ENCODE measurements at places on chromosomes 7 and 10.

GRCh38 chr10:27614776-27615175 is 110.7 kb downstream of the RAB18 start:
- DNase-seq, result no peak

DNA sequence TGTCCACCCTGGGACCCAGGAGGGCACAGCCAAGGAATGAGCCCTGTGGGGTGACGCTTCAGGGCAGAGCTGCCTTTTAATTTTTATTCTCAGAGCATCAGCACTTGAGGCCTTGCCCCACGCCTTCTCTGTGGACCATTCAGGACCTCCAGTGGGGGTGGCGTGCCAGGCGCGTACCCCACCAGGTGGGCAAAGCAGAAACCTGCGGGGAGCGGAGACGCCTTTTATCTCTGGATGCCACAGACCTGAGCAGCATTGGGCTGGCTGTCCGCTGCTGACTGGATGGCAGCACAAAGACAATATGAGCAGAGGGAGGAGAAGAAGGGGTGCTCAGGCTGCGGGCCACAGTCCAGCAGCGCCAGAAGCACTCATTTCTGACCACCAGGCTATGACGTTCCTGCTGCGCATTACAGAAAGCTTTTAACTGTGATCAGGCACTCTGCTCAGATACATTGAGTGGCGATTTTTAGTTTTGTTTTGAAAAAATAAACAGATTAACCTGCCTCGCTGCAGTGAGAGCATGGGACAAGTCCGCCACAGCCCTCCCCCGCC is 90.4 kb upstream of the ANLN start:
- no peak for DNase-seq

- no peak for DNase-seq
Measured at GRCh38 chr7:51593628-51594027, 277.0 kb upstream of the COBL start.

- no peak for DNase-seq
Measured at GRCh38 chr10:88091490-88092061, 228.2 kb downstream of the PTEN start.

DNA sequence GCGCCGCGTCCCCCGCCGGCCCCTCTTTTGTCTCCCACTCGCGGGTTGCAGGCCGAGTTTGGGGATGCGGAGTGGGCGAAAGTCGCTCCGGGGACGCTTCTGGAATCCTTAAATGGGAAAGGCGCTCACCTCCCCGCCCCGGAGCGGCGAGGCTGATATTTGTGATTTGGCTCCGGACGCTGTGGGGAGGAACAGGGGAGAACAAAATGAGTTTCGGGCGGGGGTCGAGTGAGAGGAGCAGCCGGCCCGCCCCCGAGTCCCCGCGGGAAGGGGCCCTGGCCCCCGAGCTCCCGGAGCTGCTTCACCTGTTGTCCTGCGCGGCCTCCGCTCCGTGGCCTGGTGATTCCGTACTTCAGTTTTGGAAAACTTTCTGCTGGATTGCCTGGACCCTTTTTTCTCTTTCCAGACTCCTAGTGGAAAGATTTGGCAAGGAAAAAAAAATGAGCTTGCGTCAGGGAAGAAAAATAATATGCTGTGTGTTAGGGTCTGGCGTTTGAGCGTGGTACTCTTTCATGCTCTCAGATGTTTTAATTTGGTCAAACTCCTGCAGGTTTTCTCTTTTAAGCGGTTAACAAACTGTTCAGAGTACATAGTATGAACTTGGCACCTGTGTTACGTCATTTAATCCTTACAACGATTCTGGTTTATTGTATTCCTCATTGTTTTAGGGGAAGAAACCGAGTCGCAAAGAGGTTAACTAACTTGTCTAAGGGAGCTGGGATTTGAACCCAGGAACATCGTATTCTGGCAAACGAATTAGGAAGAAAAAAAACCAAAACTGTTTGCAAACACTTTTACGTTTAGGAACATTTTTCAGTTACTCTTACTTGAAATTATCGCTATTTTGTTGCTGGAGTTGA is 924 bp downstream of the BMPR1A start:
- no peak for DNase-seq

DNA sequence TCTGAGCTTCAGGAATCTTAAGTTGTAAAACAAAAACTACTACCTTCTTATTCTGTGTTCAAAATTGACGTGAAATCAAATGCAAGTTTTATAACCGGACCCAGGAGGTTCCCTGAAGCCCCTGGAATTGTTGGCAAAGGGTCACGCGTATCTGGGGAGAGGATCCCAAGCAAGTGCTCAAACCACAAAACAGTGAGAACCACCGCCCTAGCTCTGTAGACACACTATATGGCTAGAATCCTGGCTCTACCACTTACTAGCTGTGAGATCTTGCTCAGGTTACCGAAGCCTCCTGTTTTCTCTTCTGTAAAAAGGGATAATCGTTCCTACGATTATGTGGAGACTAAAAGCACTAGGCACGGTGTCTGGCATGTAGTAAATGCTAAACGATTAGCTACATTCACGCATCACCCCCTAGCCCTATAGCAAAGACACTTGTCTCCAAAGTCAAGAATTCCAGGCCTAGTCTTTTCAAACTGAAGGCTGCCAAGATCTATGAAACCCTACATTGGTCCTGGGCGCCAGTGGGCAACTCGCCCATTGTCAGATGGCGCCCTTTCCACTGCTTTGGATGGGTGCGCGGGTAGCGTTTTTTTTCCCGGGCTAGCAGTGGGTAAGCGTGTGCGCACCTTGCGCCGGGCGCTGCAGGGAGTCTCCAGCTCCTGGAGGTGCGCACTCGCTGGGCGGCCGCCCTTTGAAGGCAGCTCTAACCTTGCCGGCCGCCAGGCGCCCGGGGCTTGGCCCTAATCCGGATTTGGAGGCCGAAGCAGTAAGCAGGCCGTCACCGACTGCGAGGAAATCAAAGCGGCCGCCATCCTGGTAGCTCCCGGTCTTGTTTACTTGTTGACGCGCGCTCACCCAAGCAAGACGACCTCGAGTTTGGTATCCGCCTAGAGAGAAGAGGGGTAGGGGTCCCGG is 11.6 kb upstream of the NKX2-3 start:
- no peak for DNase-seq

DNA sequence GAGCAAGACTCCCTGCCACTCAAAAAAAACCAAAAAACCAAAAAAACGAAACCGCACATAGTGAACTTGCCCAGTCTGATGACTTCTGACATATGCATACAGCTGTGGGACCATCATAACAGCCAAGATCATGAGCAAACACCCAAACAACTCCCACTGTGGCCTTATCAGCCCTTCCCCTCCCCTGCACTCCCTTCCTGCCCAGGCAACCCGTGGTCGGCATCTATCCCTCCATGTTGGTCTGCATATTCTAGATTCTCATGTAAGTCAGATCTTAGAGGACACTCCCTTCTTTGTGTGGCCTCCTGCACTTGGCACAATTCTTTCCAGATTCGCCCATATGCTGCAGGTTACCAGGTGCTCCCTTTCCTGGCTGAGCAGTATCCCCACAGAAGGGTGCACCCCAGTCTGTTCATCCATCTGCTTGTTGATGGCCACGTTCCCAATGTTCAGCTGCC is 72.8 kb downstream of the GNA12 start:
- DNase-seq, result no peak

DNA sequence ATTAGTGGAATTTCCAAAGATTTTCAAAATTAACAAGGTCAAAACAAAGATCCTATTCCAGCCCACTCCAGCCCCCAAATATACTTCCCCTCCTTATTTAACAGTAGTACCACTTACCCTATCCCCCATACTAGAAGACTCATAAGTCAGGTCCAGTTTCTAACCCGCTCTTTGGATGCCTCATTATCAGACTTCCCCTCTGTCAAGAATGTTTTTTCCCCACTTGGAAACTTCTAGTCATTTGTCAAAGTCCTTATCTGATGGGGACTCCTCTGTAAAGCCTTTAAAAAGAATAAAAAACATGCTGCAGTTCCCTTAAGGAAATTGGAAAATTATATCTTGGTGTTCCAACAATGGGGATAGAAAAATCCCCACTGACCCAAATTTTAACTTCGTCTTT is 70.1 kb downstream of the IMMP2L start:
- DNase-seq, result no peak

- no peak for DNase-seq
Measured at GRCh38 chr10:23203369-23204325, 11.5 kb downstream of the PTF1A start.

DNA sequence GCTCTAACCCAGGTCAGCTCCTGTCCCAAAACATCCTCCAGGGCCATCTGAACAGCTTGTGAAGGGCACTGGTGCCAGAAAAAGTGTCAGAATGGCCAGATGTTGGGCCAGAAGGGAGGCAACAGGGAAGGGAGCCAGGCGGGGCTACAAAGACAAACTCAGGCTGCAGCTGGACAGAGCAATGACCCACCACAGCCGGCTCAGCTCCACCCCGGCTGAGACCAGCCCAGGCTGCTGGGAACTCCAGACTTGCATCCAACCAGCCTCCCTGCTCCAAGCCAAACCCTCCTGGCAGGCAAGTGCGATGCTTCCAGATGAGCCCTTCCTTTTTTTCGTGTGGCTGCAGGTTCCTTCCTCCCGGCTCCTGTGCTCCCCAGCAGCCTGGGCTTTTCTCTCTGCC is 466.9 kb downstream of the PTPRN2 start:
- no peak for DNase-seq

DNA sequence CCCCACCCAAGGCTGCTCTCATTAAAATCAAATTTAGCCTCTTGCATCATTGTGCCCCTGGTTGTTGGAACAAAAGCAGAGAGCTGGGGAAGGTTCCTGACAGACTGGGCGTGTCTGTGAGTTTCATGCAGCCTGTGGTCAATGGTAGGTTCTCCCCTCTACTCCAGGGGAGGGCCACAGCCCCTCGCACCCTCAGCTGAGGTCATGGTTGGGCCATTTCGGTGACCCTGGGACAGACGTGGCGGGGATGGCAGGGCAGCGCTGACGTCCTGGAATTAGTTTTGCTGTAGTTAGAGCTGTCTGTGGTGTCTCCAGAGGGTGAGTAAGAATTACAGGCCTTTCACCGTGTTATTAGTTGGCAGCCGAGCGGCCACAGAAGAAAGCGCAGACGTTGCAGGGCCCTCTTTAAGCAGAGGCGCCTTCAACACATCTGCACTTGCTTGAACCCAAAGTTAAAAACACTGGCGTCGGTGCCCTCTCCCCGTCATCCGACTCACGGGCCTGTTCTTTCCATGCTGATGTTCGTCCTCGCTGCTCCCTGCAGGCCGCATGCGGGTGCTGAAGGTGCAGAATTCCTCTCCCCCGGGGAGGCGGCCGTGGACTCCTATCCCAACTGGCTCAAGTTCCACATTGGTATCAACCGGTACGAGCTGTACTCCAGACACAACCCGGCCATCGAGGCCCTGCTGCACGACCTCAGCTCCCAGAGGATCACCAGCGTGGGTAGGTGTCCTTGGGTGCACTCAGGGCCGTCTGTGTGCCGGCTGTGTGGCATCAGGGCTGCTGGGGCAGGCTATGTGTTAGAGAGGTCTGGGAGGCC is 2.8 kb downstream of the FAM20C start:
- DNase-seq, result no peak

DNA sequence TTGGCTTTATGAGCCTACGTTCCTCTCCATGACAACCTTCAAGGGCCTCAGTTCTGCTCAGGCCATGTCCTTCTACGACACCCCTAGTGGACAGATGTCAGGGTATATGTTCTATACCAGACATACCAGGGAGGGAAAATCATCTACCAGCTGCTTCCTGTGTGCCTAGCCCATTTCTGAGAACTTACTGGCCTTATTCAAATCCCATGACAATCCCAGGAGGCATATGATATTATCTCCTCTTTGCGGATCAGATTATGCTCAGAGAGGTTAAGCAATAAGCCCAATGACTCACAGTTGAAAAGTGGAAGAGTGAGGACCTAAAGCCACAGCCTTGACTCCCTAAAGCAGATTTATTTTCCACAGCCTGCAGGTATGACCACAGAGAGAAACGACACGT is 139.3 kb downstream of the GLI3 start:
- no peak for DNase-seq

GRCh38 chr10:71216363-71216695 is 4.0 kb downstream of the UNC5B start:
- no peak for DNase-seq

DNA sequence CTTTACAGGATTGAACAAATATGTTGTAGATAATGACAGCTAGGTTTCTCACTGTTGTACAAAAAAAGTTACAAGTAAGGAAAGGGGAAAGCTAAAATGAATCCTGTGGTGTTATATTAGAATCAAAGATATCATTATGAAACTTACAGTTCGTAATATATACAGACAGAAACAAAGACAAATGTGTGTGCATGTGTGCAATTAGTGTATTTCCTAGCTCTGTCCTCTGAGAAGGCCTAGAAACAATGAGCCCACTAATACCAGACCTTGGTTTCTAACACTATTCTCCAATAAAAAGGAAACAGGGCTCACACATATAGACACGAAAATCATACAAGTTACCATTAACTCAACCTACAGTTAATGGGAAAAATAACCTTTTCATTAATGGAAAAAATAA is 8.0 kb downstream of the KDM7A start:
- no peak for DNase-seq
